Activated CD4-positive, alpha-beta T cell treated with anti-CD3 and anti-CD28 coated beads, Interleukin-2, amount 10 ng/mL, durations not matched to agents 7 days and 5 days (primary cell): ENCODE measurements at places on chromosomes 6 and 20.

DNA sequence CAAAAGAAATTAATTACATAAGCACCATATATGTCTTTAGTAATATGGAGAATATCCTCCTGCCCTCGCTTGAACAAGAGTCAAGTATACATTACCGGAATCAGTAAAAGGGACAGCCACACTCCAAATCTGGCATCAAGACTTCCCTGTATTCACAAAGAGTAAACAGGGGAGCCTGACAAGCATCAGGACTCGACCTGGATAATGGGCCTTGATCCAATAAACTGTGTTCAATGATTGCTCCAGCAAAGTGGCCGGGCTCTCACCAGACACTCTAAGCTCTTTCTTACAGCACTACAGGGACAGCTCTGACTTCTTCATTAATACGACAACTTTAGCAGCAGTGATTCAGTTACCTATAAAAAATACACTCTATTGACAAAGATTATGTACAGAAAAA is 307.9 kb upstream of the POU3F2 start:
- DNase-seq, result no peak
- H3K4me3 ChIP-seq, result no peak overlapping the region
- no peaks in the 10 kb centered on the region for H3K4me1 ChIP-seq

- H3K27me3 ChIP-seq, result peaks cover 24% of the 10 kb centered on the region
- H3K4me1 ChIP-seq, result no peaks in the 10 kb centered on the region
- no peak overlapping the region for H3K27ac ChIP-seq
- no peak overlapping the region for H3K4me3 ChIP-seq
- no peak for DNase-seq
- H3K36me3 ChIP-seq, result no peaks in the 10 kb centered on the region
These were observed 8.5 kb downstream of the MOXD1 start for GRCh38 chr6:132392792-132393191.

- peaks cover 4% of the 10 kb centered on the region for H3K27me3 ChIP-seq
- no peaks in the 10 kb centered on the region for H3K4me1 ChIP-seq
- no peak overlapping the region for H3K4me3 ChIP-seq
- DNase-seq, result no peak
These were observed 5.5 kb upstream of the FAM83C start for GRCh38 chr20:35297740-35298139.

- H3K4me1 ChIP-seq, result no peaks in the 10 kb centered on the region
- H3K27me3 ChIP-seq, result peaks cover 17% of the 10 kb centered on the region
- H3K27ac ChIP-seq, result no peak overlapping the region
- H3K4me3 ChIP-seq, result no peak overlapping the region
- no peaks in the 10 kb centered on the region for H3K36me3 ChIP-seq
These were observed 7.7 kb upstream of the CLIC5 start for GRCh38 chr6:46023216-46023915.
